ENCODE measurements at places on chromosomes 12 and 14. TPM values are rescaled to one million over a fixed set of nuclear protein-coding genes. Genes with fewer than 3 reads are reported as not detected.

Gene MGP
- 16.7 TPM for total RNA-seq

Gene AMDHD1
- total RNA-seq, result 0.44 TPM

Gene TAS2R13
- total RNA-seq, result 0.44 TPM

Gene GLIPR1L1
- total RNA-seq, result not detected

Gene C12orf54
- 8.5 TPM for total RNA-seq

Gene ATG2B
- 13.8 TPM for total RNA-seq

Gene MYL6B
- 54.2 TPM for total RNA-seq

Gene KRT79
- 0.32 TPM for total RNA-seq

Gene SLCO1A2
- not detected for total RNA-seq
